ENCODE measurements at places on chromosomes 2 and 18.

- DNase-seq, result no peak
Measured at GRCh38 chr2:196338440-196338839, 167.1 kb upstream of the STK17B start.

- DNase-seq, result no peak
Measured at GRCh38 chr2:150424406-150424805, 63.1 kb downstream of the RND3 start.

- no peak for DNase-seq
Measured at GRCh38 chr2:11309706-11310105, 34.7 kb downstream of the ROCK2 start.

DNA sequence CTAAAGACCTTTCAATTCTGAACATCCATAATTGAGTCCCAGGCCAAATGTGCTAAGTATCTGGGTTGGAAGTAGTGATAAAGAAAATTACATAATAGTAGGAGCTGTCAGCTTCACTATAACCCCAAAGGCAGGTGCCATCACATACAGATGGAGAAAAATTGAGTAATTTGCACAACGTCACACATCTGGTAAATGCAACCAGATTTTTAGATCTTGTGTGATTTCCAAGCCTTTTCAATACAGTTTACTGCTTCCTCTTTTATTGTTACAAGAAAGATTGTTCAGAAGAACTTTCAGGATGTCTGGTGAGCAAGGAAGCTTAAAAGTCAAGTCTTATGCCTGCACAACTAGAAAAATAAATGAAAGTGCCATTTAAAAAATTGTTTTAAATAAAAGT is 62.3 kb downstream of the UBE2E3 start:
- no peak for DNase-seq

GRCh38 chr2:54676656-54677055 is 46.8 kb upstream of the EML6 start:
- no peak for DNase-seq

DNA sequence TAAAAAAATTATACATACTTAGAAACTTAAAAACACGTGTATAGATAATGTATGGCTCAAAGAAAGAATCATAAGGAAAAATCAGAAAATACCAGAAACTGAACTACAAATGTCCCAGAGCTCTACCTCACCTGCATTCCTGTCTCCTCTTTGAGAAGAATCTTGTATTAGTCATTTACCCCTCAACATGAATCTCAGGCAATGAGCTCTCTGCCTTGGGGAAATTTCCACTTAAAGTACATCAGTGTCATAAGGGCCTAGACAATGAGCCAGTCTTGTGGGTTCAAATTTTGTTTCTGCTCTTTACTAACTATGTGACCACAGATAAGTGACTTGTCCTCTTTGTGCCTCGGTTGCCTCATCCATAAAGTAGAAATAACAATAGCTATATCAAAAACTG is 40.1 kb downstream of the SCG2 start:
- DNase-seq, result no peak

DNA sequence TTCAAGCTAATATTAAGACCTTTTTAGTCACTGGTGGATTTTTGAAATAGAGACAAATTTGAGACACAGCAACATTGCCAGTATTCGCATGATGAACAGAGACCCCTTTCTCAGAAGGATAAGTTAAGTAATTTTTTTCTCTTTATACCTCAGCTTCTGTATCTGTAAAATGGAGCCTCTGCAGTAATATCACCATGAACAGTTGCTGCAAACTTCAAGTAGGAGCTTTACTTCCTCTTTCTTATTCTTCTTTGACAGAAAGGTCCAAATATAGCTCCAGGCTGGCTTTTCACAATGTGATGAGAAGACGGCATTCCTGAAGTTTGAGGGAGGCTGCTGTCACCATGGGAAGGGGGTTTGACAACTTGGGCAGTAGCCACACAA is 158.7 kb downstream of the TDRD15 start:
- DNase-seq, result no peak

Data from GM04504 (cell line).